T-cell (primary cell): ENCODE measurements at places on chromosomes 1 and 21.

DNA sequence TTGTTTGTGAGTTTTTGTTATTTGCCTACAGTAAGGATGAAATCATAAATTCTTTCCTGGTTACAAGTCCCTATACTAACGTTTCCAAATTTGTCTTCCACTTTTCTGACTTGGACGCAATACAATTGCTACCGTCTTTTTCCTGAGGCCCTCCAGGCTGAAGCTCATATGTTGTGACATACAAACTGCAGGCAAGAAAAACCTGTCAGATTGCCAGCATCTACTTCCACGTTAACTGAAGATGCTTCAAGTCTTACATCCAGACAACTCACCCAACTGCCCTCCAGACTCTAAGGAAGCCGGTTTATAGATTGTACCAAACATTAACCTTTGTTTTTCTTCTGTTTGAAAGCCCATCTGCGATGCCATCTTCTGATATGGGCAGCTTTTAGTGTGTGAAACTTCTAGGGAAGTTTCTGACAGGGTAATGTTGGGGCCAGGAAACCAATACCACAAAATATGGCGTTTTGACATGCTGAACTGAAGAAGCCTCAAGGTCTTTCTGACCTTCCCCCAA is 21.4 kb upstream of the RNF11 start:
- DNase-seq: no peak

- DNase-seq: no peak
Observed at GRCh38 chr21:37547615-37548200, 181.1 kb downstream of the DYRK1A start.

GRCh38 chr1:234726359-234726943 is 116.5 kb upstream of the IRF2BP2 start:
- DNase-seq: no peak

DNA sequence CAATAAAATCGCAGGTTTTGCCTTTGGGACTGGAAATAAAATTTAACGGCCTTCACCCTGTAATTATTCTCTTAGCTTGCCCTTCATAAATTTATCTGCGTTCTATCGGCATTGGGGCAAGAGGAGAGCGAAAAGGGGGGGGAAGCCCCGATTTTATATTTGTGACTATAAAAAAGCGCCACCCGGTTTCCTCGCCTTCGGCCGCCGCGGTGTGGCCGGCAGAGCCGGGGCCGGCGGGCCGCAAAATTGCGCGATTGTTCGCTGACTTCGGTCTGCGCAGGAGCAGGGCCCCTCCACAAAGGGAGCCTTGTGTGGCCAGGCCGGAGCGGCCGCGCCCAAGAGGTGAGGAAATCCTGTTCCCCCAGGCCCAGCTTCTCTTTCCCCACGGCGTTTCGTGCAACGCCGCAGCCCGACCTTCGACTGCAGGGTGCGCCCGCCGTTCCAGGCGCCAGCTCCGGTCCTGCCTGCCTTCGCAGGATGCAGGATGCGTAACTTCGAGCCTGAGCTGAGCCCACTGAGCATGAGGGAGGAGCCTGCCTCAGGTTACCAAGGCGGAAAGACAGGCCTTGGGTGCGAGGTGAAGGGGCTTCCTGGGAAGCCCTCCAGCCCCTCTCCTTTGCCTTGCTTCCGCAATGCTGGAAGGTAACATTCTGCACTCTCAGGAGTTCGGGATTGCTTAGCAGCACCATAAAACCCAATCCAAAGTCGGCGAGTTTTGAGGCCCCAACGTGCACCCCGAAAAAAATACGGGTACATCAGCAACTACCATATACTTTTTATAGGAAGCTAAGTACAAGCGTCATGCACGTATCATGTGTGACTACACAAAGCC is 4.9 kb upstream of the TBX15 start:
- DNase-seq: no peak

GRCh38 chr21:33898586-33898985 is 17.0 kb downstream of the ATP5PO start:
- no peak for DNase-seq

DNA sequence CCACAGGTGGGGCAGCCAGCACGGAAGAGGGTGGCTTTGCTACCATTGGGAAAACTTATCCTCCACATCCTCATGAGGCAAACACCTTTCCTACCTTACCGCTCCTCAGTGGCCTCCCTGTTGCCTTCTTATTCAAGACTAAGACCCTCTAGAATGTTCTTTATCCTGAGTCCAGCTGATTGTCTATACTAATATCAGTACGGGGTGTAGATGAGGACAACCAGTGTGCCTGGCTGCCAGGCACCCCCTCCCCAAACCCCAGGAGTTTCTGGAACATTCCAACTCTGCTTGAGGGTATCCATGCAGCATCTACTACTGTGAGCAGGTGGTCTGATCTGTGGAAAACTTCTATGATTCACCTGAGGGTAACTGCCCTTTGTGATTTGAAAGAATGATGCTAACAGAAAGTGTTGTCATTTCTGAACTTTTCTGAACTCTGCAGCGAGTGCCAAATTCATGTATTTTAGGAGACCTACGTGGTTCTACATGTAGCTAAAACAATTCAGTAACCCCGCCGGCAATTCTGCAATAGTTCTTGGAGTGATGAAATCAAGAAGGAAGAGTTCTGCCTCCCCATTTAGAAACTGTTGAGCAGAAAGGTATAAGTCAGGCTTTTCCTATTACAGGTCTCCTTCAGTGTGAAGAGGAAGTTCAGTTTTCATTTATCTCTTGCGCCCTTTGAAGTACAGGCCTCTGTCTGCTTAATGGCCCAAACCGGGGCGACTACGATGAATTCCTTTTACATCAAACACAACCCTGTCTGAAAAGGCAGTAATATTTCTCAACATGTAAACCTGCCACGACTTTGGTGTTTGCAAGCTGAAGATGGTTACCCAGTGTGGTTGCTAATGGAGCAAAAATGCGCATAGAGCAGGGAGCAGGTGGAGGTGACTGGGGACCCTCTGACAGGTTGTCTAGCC is 80.4 kb downstream of the RUNX1 start:
- no peak for DNase-seq

- no peak for DNase-seq
Observed at GRCh38 chr1:241229216-241229615, 127.8 kb downstream of the RGS7 start.

DNA sequence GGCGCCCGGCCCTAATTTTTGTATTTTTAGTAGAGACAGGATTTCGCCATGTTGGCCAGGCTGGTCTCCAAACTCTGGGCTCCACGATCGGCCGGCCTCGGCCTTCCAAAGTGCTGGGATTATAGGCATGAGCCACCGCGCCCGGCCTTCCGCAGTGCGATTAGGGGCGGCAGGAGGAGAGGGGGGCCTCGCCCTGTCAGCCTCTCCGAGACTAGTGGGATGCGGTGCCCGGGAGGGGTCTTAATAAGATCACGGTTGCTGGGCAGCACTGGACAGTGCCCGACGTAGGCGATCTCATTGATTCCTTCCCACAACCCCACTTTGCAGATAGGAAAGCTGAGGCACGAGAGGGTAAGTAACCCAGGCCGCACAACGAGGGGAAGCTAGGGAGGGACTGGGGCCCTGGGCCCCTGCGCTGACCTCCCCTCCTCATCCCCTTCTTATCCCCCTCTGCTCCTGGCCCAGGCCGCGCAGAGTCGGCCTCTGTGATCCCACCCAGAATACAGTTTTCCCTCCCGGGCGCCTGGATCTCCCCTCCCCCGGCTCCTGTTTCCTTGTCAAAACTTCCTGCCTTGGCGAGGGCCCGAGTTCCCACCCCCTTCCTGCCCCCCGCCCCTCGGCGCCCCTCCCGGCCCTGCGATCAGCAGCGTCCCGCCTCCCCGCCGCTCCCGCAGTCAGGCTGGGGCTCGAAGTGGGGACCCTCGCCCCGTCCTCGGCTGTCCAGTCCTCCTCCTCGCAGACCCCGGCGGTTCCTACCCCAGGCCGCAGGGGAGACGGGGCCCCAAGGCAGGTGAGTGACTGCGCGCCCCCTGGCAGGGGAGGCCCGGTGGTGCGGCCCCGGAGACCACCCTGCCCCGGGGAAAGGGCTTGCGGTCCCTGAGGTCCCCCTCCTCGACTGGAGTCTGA is at the start of gene PEAR1:
TSS of gene PEAR1 (plus strand) at position 671 of the 906 bp plus-strand sequence. CDS start 10,209 bp downstream, outside the sequence.
- no peak for DNase-seq

GRCh38 chr1:207032528-207033017 is at the start of gene C1orf116:
C1orf116 (minus strand) TSS chr1:207032756; CDS start chr1:207027598, 5,158 bp downstream.
- no peak for DNase-seq
